Right kidney (tissue), 9 donors: ENCODE measurements at places on chromosomes 11 and 22.
A peak's percentile ranks its signal among the peaks of the same experiment; 100 is the strongest.

GRCh38 chr11:128802358-128802981, 64.6 kb downstream of the KCNJ1 start:
- DNase-seq, result no peak

DNA sequence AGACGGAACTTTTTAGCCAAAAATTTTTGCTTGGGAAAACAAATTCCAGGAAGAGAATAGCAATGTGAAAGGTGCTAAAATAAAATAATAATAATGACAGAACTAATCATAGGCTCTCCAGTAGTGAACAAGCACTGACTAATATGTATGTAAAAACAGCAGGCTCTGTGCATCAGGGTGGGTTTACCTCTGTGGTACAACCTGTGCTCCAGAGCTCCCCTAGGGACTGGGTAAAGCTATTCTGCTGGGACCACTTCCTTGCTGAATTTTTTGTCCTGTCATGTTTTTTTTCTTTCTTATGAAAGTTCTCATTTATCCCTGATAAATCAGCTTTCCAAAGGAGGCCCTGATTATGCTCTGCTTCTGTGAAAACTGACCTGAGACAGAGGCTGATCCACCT, 18.8 kb downstream of the LUZP2 start:
- no peak for DNase-seq

- DNase-seq, result no peak
Measured at GRCh38 chr22:23305922-23306374, 125.6 kb downstream of the BCR start.

GRCh38 chr11:35723913-35724312, 61.3 kb downstream of the TRIM44 start:
- DNase-seq, result no peak

- DNase-seq, result no peak
Measured at GRCh38 chr22:37222440-37222971, 10.2 kb upstream of the SSTR3 start.

- DNase-seq, result peak; percentile 61
Measured at GRCh38 chr11:73295241-73295995, 12.7 kb upstream of the ARHGEF17 start.
